HCT116 (cell line): ENCODE measurements at places on chromosomes 4 and X. TPM values are rescaled to one million over a fixed set of nuclear protein-coding genes. Genes with fewer than 3 reads are reported as not detected.

DNA sequence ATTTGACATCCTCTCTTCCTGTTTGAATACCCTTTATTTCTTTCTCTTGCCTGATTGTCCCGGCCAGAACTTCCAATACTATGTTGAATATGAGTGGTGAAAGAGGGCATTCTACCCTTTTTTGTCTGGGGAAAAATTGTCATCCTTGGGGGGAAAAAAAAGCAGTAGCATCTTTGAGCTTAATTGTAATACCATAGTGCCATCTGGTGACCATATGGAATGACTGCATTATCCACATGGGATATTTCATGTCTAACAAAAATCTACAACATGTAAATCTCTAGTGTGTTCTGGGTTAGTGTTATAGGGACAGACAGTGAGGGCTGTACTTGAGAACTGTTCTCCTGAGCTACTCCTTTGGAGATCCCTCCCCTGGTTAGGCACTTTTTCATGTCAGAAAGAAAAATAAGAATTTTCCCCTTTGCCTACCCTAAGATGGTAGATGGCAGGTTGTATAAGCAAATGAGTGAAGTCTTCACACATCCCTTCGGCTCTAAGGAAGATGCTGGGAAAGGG is 26.0 kb downstream of the CAPN6 start:
- DNase-seq = peak; percentile 3

FANCB gene
- total RNA-seq = 11.3 TPM

- DNase-seq = no peak
These were observed 52.9 kb downstream of the SUPT20HL2 start for GRCh38 chrX:24260842-24261550.

ZCCHC12 gene
- total RNA-seq = 0.89 TPM

DNA sequence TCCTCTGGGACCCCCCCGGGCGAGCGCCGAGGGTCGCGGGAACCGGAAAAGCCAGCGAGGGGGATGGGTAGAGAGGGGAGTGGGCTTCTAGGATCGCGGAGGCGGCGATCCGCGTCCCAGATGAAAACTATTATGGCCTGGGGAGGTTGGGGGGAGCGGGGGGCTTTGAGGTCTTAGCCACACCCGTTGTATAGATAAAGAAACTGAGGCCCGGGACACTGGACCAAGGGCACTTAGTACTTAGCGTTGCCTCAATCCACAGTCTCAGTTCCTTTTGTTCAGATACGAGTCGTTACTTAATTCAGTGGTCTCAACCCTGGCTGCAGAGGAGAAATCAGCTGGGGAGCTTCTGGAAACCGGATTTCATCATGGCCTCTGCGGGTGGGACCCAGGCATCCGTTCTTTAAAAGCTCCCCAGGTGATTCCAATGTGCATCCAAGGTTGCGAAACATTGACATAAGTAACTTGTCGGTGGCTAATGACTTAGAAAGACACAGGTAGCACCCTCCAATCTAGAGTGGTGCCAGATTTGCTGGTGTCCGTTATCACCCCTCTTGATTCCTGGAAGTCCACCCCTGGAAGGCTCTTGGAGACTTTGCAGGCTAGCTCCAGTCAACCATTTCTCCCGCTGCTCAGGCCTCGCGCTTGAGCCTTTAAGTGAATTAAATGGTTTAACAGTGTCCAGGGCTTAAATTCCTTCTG is 90.7 kb downstream of the GEMIN8 start:
- DNase-seq = no peak

TRPC5OS gene
- 0.07 TPM for total RNA-seq
